Kidney (tissue), 22 donors: ENCODE measurements at places on chromosomes 1 and 21. TPM values are rescaled to one million over a fixed set of nuclear protein-coding genes. Genes with fewer than 3 reads are reported as not detected.

Gene OR6K3
- not detected for total RNA-seq

Gene IL6R
- total RNA-seq, result 33.0 TPM

Gene ETNK2
- 33.3 TPM for total RNA-seq

Gene CSF3R
- 13.3 TPM for total RNA-seq

Gene OXCT2
- total RNA-seq, result 0.98 TPM

Gene TRAPPC10
- 48.5 TPM for total RNA-seq

Gene DHRS3
- total RNA-seq, result 44.8 TPM

Gene RORC
- total RNA-seq, result 19.1 TPM

Gene IGSF21
- total RNA-seq, result 6.6 TPM

Gene BCAN
- 0.19 TPM for total RNA-seq

Gene TMEM269
- total RNA-seq, result 0.22 TPM

Gene VSIG8
- total RNA-seq, result not detected

Gene WDTC1
- total RNA-seq, result 42.2 TPM

Gene CLCN6
- total RNA-seq, result 26.0 TPM

Gene RBM11
- 3.3 TPM for total RNA-seq

Gene CNTN2
- total RNA-seq, result 0.44 TPM

Gene ATP1A4
- total RNA-seq, result 0.19 TPM

Gene GJB3
- total RNA-seq, result 8.8 TPM

Gene INTS11
- total RNA-seq, result 100 TPM

Gene ADAMTS5
- 10.6 TPM for total RNA-seq

Gene S100A3
- 8.4 TPM for total RNA-seq

Gene GBP3
- total RNA-seq, result 57.7 TPM

Gene BSND
- 1.4 TPM for total RNA-seq

Gene INSRR
- 0.35 TPM for total RNA-seq

Gene CD101
- total RNA-seq, result 1.3 TPM

Gene BGLAP
- total RNA-seq, result 1.8 TPM

Gene MARK1
- 5.3 TPM for total RNA-seq

Gene HAO2
- 1.9 TPM for total RNA-seq

Gene TCP10L
- 2.2 TPM for total RNA-seq

Gene CDCA8
- total RNA-seq, result 1.0 TPM

Gene NR0B2
- total RNA-seq, result 0.79 TPM

Gene GJA5
- 28.3 TPM for total RNA-seq

Gene ADPRS
- total RNA-seq, result 26.9 TPM

Gene CCDC27
- not detected for total RNA-seq

Gene TSTD1
- 74.5 TPM for total RNA-seq

Gene AHDC1
- total RNA-seq, result 48.2 TPM

Gene TRPM2
- total RNA-seq, result 11.5 TPM

Gene GBP2
- 41.8 TPM for total RNA-seq

Gene PRAMEF11
- total RNA-seq, result not detected

Gene KIF17
- 4.9 TPM for total RNA-seq
